ENCODE measurements at places on chromosomes 3 and 15. TPM values are rescaled to one million over a fixed set of nuclear protein-coding genes. Genes with fewer than 3 reads are reported as not detected.

Gene TOPAZ1
- polyA plus RNA-seq, result not detected

- no peak for DNase-seq
These were observed 41.7 kb downstream of the RAB27A start for GRCh38 chr15:55247766-55248427.

Gene C3orf33
- polyA plus RNA-seq, result 7.7 TPM

GRCh38 chr3:187005827-187006481, 75.6 kb downstream of the ST6GAL1 start:
- DNase-seq, result no peak

DNA sequence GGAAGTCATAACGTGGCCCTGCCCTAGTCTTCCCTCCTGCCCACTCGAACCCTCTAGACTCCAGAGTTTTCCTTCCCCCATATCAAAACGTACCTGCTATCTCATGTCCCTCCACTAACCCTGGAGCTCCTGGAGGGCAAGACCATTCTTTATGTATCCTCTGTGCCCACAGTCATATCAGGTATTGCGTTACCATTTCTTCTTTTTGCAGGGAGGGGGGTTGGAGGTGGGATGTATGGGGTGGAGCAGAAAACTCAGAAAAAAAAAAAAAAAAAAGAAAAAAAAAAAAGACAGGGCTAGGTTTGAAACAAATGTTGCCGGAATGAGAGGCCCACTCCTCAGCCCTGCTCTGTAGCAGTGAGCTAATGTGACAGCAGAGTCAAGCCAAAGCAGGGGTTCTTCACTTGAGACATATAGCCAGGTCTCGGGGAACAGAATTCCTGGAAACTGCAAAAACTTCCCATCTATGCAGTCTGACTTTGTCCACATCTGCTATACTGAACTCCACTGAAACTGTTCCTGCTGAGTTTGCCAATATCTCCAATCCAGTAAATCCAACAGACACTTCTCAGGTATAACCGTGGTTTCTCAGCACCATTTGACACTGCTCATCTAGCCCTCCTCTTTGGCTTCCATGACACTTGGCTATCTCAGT, 31.1 kb downstream of the PARP16 start:
- no peak for DNase-seq

- DNase-seq, result peak; percentile 51
These were observed 397 bp downstream of the PLXND1 start for GRCh38 chr3:129605922-129606635.

DNA sequence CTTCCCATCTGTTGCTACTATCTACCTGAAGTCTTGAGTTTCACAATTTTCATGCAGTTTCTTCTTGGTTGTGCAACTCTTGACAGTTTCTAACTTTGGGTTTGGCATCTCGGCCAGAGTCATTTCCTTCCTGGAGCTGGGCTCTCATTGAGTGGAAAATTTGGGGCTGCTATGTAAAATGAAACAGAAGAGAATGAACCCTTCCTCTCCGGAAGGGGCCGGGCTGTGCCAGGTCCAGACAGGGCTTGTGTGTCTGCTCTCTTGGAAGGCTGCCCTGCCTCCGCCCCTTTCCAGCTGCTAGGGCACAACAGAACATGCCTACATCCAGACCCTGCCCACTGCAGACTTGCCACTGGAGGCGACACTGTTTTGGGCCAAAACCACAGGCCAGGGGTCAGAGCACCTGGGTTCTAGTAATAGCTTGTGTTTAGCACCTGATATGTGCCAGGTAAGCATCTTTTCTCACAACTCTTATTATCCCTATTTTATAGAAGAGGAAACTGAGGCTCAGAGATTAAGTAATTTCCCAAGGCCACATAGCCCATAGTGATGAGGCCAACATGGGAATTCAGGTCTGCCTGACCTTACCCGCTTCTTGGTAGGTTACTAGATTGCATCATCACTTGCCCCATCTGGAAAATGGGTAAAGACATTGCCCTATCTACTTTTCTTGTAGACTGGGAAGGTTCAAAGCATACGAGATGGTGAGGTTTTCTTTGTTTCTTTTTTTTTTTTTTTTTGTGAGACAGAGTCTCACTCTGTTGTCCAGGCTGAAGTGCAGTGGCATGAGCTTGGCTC, 25.0 kb downstream of the IRAK2 start:
- peak; percentile 44 for DNase-seq

Gene IL17RB
- polyA plus RNA-seq, result 1.7 TPM

Gene BLOC1S6
- polyA plus RNA-seq, result 31.8 TPM

DNA sequence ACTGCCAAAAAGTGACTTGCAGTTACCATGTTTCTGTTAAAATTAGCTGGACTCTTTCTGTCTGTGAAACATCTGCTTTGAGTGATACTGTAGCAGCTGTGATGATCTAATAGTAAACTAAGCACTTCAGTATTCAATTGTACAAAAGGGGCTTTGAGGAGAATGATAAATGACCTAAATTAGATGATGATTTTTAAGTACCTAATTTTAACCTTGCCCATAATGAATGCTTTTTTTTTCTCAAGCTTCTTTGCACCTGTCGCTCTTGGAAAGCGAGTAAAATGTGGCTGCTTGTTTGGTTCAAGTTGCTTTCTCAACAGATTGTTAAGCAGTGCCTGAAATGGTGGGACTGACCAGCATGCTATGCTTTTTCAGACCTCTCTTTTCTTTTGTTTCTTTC, 752.3 kb downstream of the EPHA3 start:
- no peak for DNase-seq

DNA sequence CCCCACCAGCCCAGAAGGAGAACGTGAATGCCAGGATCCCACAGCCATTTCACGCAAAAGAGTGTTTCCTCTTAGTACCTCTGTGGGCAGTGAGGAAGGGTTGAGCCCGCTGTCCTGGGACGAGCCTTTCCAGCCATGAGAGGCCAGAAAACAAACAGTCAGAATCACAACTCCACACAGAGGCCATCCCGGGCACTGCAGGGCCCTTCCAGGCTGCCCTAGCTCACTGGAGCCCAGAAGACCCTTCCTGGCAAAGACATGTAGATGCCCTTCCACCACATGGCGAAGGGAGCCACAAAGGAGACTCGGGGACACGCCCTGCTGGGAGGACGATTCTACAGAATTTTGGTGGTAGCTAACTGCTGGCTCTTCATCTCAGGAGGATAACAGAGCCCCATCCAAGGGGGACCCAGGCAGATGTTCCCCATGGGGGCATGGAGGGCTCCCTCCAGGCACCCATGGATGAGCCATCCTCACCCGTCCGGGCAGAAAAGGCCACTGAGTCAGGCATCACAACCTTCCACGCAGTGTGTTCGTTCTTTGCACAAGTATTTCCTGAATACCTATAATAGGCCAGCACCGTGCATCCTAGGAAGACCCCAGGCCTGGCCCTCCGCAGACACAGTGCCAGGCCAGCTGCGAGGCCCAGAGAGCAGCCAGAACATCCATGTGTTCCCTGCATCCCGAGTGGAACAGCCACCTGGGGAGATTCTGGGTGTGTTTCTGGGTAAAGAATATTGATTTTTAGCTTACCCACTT, 47.2 kb downstream of the SLC12A8 start:
- peak; percentile 13 for DNase-seq

Gene CHRNA5
- 29.8 TPM for polyA plus RNA-seq

- DNase-seq, result peak; percentile 75
These were observed 180.6 kb downstream of the FMN1 start for GRCh38 chr15:33013827-33014445.

DNA sequence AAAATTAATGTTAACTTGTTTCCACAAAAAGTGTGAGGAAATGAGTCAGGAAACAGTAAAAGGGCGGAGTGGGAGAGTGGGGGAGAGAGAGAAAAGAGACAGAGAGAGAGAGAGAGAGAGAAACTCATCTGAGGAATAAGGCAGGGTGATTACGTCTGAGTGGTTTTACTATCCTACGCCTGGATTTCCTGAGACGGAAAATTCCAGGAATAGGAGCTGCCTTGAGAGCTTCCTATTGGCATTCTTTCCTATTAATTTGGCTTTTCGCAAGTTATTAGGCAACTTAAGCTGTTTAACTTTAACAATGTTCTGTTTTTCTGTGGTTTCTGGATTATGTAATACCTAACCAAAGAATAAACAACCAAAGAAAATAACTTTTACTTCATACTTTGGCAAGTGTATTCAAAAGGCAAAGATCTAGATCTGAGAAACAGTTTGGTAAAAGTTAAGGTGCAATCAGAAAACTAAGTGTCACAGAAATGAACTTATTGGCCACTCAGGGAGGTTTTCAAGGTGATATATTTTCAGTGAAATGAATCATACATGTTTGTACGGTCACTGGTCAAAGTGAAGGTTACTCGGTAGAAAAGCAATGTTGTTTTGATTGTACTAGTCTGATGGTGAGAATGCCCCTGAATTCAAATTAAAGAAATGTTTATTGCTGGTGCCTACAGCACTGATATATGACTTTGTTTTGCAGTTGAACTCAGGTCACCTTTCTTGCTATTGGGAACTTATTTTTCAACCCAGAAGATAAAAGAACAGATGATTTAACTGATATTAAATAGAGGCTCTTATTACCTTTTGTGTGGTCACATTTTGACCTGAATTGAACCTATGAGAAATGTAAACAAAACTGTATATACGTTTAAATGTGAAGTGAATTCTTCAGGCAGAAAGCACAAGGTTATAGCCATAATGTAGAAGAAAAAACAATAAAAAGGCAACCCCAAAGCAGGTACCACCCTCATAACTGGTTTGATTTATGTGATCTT, 39.9 kb upstream of the TNFSF10 start:
- DNase-seq, result peak; percentile 67

Gene GADL1
- polyA plus RNA-seq, result not detected

DNA sequence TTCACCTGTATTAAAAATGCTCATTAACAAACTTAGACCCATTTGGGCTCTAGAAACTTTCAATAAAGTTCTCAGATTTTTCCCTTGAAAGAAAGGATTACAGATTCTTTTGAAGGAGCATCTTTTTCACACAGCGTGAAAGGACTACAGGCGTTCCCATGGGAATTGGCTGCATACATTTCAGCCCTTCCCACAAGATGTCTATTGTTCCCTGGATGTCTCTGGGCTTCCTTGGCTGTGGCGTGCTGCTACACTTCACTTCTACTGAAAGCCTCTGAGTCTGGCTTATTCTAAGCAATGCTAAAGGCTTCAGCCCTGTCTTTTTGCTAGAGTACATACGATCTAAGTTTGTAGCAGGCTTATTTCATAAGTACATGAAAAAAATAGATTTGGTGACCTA, 1.4 kb downstream of the VEPH1 start:
- no peak for DNase-seq

- DNase-seq, result no peak
These were observed 27.2 kb upstream of the B3GALNT1 start for GRCh38 chr3:161132391-161132790.

- DNase-seq, result peak; percentile 27
These were observed 4.8 kb downstream of the TNFAIP8L3 start for GRCh38 chr15:51089699-51090453.

- no peak for DNase-seq
These were observed 39.8 kb downstream of the ZFAND6 start for GRCh38 chr15:80099241-80099640.

DNA sequence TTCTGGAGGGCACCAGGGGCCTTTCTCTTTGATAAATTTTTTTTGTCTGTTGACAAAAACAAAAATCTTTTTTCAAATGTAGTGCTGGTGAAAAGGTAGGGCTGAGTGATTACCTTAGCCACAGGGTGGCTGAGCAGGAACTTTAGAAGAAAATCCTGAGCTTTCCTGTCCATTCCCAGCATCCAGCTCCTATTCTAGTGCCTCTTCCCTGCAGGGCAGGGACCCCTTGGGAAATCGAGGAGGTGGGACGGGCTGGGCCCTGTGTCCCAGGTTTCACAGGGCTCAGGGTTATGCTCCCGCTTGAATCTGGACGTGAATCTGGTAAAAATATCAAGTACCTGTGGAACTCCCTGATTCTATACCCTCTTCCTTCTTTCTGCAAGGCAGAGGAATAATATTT, 31.7 kb downstream of the EDEM1 start:
- no peak for DNase-seq

DNA sequence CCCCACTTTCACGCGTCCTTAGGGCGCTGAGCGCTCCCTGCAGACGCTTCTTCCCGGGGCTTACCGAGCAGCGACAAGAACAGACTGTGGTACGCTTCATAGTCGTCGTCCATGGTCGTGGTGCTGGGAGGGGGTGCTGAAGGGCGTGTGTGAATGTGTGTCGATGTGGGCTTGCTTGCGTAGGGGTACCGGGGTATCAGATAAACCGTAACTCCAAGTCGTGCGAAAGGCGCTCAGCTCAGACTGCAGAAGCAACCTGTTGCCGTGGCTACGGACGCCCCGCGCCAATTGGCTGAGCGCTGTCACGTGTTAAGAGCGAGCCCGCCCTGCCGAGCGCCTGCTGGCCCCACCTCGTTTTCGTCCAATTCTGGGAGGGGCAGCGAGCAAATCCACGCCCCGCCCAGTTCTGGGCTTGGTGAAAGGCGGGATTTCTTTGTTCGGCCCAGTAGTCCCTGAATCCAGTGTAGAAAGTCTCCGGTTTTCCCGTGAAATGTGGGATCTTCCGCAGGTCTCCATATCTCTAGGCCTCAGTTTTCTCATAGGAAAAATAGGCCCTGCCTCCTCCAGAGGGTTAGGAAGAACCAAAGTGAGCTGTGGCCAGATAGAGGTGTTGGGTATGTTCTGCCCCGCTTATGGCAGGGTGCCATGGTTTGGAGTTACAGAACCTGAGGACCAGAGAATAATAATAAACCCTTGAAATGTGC, at the start of gene EFCAB12:
Gene EFCAB12, minus strand, starts transcription at position 261 of the 704 bp plus-strand sequence. Its CDS starts 148 bp downstream, at position 113.
- peak; percentile 80 for DNase-seq

- no peak for DNase-seq
These were observed 47.7 kb upstream of the RASGRP1 start for GRCh38 chr15:38612159-38612863.

DNA sequence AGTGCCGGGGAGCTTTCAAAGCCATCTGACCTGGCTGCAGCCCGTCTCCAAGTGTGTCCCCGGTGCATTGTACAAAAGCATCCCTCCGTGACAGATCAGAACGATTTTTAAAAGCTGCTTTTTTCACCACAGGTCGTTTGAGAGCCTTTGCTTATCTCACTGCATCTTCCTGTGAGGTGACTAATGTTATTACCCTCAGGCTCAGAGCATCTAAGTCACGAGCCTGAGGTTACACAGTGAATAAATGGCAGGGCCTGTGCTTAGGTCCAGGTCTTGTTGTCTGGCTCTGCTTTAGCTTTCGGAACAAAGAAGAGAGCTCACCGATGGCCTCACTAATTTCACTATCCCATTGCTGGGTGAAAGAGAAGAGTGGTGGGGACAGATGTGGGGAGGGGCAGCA, 83.3 kb downstream of the SEC22A start:
- DNase-seq, result no peak

Gene ZNF502
- 1.8 TPM for polyA plus RNA-seq

- DNase-seq, result no peak
These were observed 83.4 kb downstream of the DCLK3 start for GRCh38 chr3:36680952-36681351.

- DNase-seq, result no peak
These were observed 104.2 kb downstream of the AGBL1 start for GRCh38 chr15:86183596-86184491.

GRCh38 chr15:25947323-25948314, 84.5 kb upstream of the ATP10A start:
- DNase-seq, result no peak

DNA sequence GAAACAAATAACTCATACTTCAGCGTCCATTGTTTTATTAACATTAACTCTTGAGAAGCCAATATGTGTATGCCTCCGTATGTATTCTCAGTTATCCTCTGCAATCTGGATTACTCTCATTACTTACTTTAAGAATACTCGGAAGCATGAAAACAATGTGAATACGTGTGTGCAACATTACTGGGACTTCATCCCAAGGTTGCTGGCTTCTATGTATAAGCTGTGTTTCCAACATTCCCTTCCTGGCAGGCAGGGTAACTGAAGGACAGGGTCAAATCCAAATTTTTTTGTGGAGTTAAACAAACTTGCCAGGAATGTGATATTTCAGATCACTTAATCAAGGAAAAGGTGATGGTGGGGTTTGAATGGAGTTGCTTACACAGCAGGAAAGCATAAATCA, 34.5 kb upstream of the NR1I2 start:
- no peak for DNase-seq

Measured in A549 (cell line).